ENCODE measurements at places on chromosomes 3 and 15. TPM values are rescaled to one million over a fixed set of nuclear protein-coding genes. Genes with fewer than 3 reads are reported as not detected.

RPS27L gene
- 235 TPM for total RNA-seq

DNA sequence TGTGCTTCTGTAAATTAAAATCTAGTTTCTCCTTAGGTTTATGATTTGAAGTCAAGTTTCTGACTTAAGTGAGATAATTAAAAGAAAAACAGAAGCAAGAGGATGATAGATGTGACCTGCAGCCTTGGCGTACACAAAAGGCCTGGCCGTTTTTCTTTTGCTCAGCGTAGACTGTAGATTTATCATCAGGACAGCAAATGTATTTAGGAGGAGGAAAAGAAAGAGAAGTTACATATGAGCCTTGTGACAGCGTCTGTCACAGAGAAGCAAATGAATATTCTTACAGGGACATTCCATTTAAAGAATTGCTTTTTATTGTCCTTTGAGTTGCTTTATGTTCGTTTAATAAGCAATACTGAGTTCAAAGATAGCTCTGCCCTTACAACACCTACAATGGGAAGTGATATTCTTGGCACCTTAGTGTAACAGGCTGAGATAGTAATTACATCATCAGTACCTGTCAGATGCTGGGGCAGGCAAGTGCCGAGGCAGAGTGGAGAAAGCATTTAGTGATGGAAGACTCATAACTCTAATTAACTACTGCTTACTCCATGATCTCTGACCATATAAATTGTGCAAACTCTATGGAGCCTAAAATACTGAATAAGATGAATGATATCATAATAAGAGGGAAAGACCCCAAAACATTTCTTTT, 311.5 kb downstream of the MFSD1 start:
- DNase-seq: no peak

DNA sequence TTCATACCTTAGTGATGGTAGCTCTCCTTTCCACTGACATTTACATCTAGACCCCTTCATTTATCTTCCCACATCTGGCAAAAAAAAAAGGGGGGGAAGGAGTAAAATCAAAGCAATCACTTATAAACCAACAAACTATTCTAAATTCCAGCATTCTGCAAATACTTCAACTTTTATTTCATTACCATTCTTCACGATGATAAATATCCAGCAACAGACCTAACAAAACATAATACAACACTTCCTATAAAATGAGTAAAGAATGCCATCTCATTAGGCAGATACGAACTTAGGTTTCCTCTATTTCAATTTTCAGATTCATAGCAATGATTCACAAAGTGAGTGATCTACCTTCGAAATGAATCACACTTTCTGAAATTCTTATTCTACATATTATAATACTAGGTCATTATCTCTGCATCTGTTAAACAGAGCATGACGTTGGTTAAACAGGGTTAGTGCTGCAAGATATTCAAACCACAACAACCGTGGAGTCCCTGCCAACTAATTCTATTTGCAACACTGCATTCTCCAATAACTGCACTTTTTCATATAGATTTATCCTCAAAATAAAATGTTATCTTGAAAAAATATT, at the start of gene LRRFIP2:
Gene LRRFIP2, minus strand, starts transcription at position 51 of the 595 bp plus-strand sequence. CDS start 25,599 bp downstream, outside the sequence.
- DNase-seq: no peak

CHST13 gene
- not detected for total RNA-seq

- peak; percentile 22 for DNase-seq
These were observed 1.0 kb downstream of the C3orf80 start for GRCh38 chr3:160226026-160226907.

- no peak for DNase-seq
These were observed 30.2 kb downstream of the DAG1 start for GRCh38 chr3:49500205-49500731.

DNA sequence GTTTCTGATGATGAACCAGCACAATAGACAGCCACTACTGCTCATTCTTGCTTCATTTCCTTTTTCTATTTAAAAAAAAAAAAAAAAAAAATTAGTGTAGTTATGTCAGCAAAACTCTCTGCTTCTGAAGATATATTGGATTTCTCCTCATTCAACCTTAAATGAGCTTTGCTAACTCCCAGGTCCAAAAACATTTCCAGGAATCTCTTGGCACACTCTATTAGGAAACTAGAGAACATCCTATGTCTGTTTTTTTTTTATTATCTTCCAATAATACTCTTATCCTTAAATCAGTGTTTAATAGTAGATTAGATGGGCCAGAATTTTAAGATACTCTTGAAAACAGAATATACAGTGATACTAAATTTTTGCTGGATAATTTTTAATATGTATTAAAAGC, 398.0 kb downstream of the NAALADL2 start:
- no peak for DNase-seq

- DNase-seq: no peak
These were observed 145.4 kb downstream of the RAB11A start for GRCh38 chr15:66014635-66015182.

NRG4 gene
- total RNA-seq: not detected

RARB gene
- not detected for total RNA-seq

All from activated CD8-positive, alpha-beta T cell treated with anti-CD3 and anti-CD28 coated beads, Interleukin-2, amount 10 ng/mL, durations not matched to agents 7 days and 5 days (primary cell).